ENCODE measurements at places on chromosomes 5 and 9.

- DNase-seq: no peak
Measured at GRCh38 chr5:9148242-9148641, 397.6 kb downstream of the SEMA5A start.

DNA sequence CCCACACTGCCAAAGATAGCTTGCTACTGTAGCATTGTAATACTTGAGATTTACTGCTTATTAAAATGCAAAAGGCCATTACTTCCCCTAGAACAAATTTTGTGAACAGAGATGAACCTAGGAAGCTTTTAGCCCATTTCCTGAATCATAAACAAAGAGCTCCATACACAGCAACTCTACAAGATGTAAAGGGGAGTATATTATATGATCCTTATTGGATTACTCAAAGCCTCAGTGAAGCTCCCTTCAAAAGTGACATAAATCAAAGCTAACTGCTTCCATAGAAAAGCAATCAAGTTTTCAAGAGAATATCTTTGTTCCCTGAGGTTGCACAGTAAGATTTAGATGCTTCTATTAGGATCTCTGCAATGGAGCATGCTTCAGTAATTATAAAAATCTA lies 629.8 kb downstream of the EFNA5 start:
- no peak for DNase-seq

DNA sequence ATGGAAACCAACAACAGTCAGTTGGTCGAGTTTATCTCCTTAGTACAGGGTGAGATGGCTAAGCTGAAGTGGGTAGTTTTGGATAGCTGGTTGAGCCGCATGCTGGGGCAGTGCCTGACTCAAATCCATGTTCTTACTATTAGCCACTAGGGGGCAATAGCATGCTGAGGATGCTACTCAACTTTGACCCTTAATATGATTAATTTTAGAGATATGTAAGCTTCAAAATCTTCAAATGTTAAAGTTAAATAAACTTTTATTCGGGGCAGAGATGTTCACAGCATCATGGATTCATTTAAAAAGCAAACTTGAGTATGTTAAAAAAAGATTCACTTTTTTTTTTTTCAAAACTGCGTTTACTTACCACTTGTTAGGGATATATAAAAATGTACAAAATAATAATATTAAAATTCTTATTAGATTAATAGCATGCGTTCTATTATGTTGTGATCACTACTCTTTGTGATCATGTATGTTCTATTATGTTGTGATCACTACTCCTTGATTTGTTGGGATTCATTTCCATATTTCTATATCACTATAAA lies 57.0 kb downstream of the C9orf153 start:
- no peak for DNase-seq

GRCh38 chr5:170279459-170279817 lies 18.1 kb downstream of the LCP2 start:
- DNase-seq: no peak

DNA sequence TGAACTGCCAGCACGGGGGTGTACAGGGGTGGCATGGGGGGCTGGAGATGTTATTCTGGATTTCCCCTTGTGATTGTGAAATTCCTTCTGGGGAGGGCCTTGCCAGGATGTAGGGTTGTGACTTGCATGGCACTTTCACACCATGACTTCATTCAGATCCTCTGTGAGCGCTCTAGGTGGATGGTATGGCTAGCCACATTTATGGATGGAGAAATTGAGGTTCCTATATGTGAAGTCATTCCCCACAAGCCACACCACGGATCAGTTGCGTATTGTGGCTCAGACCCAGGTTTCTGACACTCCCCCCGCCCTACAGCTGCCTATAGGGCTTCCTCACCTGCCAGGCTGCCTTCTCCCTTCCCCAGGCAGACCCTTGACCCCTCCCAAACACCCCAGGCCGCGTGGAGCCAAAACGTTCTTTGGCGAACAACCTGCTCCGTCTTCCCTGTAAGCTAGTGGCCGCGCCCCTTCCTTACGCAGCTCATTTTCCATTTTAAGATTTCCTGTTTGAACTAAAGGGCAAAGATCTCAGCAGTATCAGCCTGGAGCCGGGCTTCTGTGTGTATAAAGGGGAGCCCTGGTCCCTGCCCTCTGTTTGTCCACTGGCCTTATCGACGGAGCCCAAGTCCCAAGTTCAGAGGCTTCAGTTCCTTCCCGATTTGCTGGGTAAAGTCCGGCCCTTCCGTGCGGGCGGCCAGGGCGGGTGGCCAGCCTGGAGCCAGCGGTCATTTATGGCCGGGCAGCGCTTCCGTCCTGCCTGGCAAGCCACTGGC lies 97.8 kb upstream of the KLF4 start:
- DNase-seq: no peak

GRCh38 chr9:34379334-34380033 lies 2.8 kb upstream of the MYORG start:
- DNase-seq: peak; percentile 74

DNA sequence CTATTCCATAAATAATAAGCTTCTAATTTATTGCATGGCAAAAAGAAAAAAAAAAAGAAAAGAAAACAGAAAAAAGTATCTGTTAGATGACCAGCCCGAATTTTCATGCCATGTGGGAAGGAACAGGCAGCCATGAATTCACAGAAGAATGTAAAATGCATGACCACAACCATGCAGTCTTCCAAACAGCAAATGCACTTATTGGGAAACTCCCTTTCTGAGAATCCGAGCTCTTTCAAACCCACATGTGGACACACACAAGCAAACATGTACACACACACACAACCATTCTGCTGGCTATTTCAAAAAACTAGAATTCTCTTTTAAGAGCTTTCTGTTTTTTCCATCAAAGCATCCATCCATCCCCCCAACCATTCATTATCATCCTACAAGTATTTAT lies 236.1 kb downstream of the DNAH5 start:
- no peak for DNase-seq

DNA sequence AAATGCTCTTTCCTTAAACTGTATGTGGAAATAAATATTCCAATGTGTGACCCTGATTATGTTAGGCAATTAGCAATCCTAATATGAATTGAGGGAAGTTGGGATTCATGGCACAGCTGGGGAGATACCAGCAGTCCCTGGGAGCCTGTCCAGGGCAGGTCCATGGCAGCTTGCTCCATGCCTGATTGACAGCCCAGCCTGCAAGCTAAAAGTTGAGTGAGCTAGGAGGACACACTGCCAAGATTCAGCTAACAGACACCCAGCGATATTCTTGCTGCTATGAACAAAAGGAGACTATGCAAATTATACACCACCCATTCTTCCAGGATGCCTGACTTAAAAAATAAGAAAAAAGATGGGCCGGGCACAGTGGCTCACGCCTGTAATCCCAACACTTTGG lies 6.2 kb downstream of the TGFBI start:
- DNase-seq: no peak

- DNase-seq: no peak
Measured at GRCh38 chr5:21806943-21807342, 1046.2 kb downstream of the CDH12 start.

DNA sequence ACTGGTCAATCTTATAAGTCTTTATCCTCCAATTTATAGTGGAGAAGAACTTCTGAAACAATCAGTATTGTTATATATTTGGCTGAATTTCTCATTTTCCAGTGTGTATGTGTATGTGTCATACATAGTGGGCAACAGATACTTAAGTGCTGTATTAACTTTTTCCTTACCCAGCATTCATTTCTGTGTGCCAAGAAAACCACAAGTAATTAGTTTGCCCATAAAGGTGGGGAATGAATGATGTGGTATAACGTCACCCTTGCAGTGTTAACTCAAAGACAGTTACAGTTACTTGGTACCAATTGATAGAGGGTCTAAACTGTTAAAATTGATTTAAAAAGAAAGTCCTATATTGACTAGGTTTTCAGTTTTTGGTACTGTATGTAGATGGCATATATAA lies 2.0 kb downstream of the OGN start:
- no peak for DNase-seq

GRCh38 chr9:131670247-131671132 lies 69.4 kb downstream of the RAPGEF1 start:
- no peak for DNase-seq

DNA sequence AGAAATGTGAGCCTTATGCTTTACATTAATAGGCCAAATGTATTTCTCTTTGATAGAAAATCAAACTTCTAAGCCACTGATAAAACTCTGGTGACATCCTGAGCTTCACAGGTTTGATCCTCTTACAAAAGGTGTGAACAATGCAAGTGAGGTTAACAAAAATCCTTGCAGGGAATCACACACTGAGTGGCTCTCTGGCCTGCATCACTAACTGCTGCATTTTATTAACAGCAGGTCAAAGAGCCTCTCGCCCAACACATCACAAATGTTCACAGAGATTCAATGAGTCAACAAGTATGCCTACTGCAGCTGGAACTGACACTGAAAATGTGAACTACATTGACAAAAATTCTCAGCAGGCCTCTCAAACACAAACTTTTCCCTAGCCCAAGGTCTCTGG lies 122.3 kb downstream of the SEMA5A start:
- no peak for DNase-seq

GRCh38 chr9:114888607-114889006 lies 41.8 kb downstream of the TNFSF8 start:
- DNase-seq: no peak

- no peak for DNase-seq
Measured at GRCh38 chr5:131262953-131263541, 806 bp upstream of the CDC42SE2 start.

GRCh38 chr5:69004676-69005075 lies 89.1 kb upstream of the SLC30A5 start:
- no peak for DNase-seq

GRCh38 chr9:27162045-27162444 lies 53.0 kb downstream of the TEK start:
- no peak for DNase-seq

- no peak for DNase-seq
Measured at GRCh38 chr9:117465706-117466105, 50.8 kb upstream of the ASTN2 start.

GRCh38 chr9:125431012-125431305 lies 169.3 kb downstream of the GAPVD1 start:
- DNase-seq: no peak
